ENCODE measurements at places on chromosomes 7 and 10. TPM values are rescaled to one million over a fixed set of nuclear protein-coding genes. Genes with fewer than 3 reads are reported as not detected.

Gene PSTK
- total RNA-seq, result 3.1 TPM

GRCh38 chr10:110008518-110009339 lies 945 bp downstream of the ADD3 start:
- DNase-seq, result peak; percentile 31

- no peak for DNase-seq
These were observed 784.0 kb downstream of the SUGCT start for GRCh38 chr7:40918701-40919271.

DNA sequence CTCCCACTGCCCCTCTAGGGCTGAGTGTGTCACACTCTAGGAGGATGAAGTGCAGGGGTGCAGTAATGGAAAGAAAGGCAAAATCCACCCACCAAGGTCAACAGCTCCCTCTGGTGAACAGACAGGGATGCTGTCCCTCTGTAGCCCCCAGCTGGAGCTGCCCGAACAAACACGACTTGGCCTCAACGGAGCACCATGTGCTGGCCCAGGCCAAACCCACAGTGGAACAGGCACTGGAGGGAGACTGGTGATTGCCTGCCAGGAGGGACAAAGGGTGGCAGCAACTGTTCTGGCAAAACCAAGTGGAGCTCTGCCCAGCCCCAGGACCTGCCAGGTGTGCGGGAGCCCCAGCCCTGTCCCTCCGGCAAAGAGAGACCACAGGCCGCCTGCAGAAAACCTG lies 20.7 kb downstream of the PDIA4 start:
- no peak for DNase-seq

- no peak for DNase-seq
These were observed 1022.6 kb downstream of the LRMDA start for GRCh38 chr10:76453997-76454396.
